ENCODE measurements at places on chromosomes 6 and 20.
A peak's percentile ranks its signal among the peaks of the same experiment; 100 is the strongest.

DNA sequence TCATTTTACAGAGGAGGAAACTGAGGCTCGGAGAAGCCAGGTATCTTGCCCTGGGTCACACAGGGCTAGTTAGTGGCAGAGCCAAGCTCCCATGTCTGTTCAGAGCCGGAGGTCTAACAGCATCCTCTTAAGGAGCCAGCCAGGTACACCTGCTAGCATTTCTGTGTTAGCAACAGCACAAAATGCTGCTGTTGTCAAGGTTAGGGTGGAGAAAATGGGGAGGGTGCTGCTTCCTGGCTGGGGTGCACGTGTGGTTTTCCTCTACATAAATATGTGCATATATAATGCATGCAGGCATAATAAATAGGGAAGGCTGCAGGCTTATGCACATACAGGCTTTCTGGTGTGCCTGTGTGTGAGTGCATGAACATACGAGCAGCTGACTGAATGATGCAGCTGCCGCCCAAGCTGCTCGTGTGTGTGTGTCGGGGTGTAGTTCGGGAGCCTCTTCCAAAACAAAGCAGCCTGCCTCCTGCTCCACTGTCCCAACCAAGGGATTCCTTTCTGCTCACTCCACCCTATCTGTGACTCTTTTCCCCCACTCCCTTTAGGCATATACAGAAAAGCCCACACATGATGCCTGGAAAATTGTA lies 86.6 kb downstream of the CD40 start:
- DNase-seq = no peak

- DNase-seq = no peak
These were observed 59.9 kb downstream of the LAMA4 start for GRCh38 chr6:112194511-112194910.

DNA sequence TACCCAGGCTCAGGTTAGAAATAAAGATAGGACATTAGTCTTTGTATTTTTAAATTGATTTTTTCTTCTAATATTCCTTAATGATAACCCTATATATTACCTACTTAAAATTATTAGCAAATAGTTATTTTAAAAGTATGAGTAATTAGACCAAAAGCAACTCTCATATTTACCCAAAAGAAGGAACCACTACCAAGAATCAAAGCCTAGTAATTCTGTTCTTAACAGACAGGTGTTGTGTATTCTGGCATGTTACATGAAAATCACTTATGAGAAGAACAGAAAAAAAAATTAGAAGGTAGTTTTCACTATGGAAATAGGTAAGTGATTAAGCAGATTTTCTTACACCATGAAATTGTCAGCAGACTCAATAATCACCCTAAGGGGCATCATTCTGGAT lies 105.1 kb downstream of the ATG5 start:
- DNase-seq = no peak

- no peak for DNase-seq
These were observed 83.9 kb downstream of the GRIK2 start for GRCh38 chr6:101477436-101477835.

DNA sequence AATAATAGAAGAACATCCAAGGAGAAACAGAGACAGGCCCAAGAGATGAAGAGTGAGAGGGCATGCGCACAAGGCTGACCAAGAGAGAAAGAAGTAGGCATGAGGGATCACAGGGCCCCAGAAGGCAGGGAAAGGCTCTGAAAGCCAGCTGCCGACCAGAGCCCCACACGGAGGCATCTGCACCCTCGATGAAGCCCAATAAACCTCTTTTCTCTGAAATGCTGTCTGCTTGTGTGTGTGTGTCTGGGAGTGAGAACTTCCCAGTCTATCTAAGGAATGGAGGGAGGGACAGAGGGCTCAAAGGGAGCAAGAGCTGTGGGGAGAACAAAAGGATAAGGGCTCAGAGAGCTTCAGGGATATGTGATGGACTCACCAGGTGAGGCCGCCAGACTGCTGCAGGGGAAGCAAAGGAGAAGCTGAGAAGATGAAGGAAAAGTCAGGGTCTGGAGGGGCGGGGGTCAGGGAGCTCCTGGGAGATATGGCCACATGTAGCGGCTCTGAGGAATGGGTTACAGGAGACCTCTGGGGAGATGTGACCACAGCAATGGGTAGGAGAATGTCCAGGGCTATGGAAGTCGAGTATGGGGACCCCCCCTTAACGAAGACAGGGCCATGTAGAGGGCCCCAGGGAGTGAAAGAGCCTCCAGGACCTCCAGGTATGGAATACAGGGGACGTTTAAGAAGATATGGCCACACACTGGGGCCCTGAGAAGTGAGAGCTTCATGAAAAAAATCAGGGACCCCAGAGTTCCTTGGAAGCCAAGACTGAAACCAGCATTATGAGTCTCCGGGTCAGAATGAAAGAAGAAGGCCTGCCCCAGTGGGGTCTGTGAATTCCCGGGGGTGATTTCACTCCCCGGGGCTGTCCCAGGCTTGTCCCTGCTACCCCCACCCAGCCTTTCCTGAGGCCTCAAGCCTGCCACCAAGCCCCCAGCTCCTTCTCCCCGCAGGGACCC lies 981 bp upstream of the TNF start:
- DNase-seq = peak; percentile 63

DNA sequence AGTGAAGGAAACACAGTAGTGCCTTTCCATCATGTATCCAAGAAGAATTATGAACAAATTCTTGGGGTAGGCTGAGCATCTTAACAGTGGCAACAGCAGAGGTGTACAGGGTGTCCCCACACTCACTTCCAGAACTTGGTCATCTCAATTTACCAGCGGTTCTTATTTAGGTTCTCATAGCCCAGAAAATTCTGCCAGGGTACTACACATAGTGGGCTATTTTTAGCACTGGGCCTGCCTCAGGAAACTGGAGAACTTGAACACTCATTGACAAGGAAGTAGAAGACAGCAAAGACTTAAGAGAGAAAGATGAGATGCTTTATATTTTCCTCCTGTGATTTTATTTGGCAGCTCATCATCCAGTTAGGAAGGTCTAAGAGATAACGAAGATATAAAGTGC lies 71.8 kb upstream of the PHIP start:
- no peak for DNase-seq

DNA sequence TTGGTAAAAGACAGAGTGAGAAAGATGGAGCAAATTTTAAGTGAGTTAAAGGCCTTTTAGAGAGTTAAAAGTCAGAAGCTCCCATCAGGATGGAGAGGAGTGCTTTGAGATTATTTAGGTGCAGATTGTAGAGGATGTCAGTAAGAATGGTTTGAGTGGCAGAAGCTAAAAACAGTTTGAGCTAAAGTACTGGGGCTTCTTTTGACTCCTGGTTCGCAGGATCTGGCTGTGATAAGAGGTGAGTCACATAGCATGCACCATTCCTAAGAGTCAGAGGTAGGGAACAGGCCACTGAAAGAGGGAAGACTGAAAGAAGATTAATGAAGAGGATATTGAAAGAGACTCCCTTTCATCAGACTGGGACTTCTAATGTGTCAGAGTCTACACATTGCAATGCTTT lies 1047.9 kb upstream of the MAP3K7 start:
- DNase-seq = no peak

DNA sequence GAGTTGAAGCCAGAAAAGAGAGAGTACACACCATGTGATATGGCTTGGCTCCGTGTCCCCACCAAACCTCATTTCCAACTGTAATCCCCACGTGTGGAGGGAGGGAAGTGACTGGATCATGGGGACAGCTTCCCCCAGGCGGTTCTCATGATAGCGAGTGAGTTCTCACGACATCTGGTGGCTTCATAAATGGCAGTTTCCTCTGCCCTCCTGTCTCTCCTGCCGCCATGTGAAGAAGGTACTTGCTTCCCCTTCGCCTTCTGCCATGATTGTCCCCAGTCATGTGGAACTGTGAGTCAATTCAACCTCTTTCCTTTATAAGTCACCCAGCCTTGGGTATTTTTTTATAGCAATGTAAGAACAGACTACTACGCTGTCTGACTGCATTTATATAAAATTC lies 40.3 kb downstream of the TAF4 start:
- DNase-seq = peak; percentile 38

DNA sequence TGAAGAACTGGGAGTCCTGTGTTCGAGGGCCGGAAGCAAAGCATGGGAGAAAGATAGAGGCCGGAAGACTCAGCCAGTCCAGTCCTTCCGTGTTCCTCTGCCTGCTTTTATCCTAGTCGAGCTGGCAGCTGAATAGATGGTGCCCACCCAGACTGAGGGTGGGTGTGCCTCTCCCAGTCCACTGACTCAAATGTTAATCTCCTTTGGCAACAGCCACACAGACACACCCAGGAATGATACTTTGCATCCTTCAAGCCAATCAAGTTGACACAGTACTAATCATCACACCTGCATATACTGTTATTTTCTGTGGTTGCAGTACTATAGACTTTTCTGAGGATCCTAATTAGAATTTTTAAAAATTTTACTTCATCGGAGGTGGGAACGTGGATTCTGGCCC lies 21.3 kb downstream of the PCMTD2 start:
- no peak for DNase-seq

- DNase-seq = no peak
These were observed 160.4 kb downstream of the RALGAPA2 start for GRCh38 chr20:20552076-20552475.

- no peak for DNase-seq
These were observed 99.2 kb downstream of the OR2B2 start for GRCh38 chr6:27812805-27813492.

GRCh38 chr6:121434037-121434770 lies 1.2 kb upstream of the GJA1 start:
- no peak for DNase-seq

DNA sequence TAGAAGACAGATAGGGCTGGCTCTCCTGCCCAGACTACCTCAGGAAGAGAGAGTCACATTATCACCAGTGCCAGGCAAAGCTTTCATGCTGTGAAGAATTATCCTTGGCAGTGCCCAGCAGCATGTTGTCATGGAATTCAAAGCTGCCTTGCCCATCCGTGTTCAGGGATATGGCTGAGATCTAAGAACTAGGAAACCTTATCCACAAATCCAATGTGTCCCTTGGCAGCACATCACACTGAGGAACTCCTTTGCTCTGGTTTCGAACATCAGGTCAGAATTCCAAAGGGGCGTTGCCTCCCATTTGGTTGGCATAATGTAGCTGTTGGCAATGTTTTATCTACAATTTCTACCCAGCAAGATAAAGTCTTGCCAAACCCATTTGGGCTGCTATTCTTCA lies 52.7 kb downstream of the ADGRF1 start:
- DNase-seq = no peak

- DNase-seq = no peak
These were observed 124.7 kb upstream of the SASH1 start for GRCh38 chr6:148217921-148218320.

GRCh38 chr20:63942250-63942951 lies 13.8 kb downstream of the UCKL1 start:
- DNase-seq = peak; percentile 54

- DNase-seq = no peak
These were observed 50.0 kb upstream of the DTNBP1 start for GRCh38 chr6:15712797-15713196.

- DNase-seq = peak; percentile 96
These were observed 72.6 kb upstream of the DUSP22 start for GRCh38 chr6:219641-220198.

GRCh38 chr20:19252451-19253120 lies 40.1 kb downstream of the SLC24A3 start:
- peak; percentile 98 for DNase-seq

DNA sequence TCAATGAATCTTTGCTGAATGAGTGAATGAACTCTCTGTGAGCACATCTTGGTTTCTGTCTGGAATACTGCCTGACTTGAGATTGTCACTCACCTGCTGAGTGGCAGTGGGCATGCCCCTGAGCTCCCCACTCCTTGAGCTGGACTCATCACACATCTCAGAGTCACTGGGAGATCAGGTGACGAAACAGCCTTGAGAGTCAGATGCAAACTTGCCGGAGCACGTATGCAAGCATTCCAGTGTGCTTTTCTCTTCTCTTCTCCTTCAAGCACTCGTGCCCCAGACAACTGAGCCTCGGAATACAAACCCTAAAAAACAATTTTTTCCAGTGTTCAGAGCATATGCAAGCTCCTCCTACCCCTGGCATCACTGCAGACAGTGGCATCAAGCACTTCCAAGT lies 9.4 kb upstream of the BMP7 start:
- DNase-seq = no peak

GRCh38 chr6:44050872-44051505 lies 76.3 kb downstream of the MRPL14 start:
- DNase-seq = no peak

DNA sequence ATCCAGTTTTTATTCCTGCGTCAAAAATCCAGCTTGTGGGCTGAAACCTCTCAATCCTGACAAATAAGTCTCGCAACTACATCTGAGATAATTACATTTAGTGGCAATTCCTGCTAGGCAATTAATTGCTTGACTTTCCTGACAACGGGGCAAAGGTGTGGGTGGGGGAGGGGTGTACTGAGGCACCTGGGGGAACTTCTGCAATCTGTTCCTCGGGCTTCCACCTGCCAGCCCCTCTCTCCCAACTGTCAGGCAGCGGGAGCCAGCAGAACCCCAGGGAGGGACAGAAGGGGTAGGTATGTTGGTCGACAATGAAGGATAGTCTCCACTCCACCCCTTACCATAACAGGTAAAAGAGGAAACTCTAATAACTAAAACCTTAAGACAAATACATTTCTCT lies 6.8 kb downstream of the C6orf52 start:
- no peak for DNase-seq

DNA sequence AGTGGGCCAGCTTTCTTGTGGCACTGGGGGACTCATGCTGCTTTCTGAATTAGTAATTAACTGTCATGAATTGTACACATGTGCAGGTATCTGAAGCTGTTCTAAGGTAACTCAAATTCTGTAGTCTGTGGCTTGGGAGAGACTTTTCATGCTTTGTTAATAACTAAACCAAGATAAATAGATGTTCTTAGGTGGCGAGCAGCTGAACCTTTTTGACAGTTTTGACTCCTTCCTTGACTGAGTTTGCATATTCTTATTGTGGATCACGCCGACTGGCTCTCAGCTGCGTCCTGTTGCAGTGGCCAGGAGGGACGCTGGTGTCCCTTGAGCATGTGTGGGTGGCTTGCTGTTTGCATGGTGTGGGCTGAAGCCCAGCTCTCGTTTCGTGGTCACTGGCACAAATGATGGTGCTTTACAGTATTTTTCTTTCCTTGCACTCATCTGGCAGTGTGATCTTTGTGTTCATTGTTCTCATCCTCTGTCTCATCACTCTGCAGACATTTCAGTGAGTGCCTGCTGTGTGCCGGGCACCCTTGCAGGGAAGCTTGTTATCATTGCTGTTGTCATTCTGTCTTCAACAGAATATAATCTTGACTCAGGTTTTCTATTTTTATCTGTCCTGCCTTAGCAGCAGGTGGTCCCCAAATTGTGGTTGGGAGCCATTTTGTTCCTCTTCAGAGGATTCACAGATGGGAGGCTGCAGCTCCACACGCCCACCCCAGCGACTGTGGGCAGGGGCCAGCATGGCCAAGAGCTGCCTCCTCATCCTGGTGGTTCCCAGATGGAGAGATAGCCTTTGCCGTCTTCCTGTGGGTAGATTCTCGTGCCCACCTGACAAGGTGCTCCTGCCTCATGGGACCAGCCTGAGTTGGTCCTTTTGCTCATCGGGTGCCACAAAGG lies 39.6 kb downstream of the DUSP22 start:
- no peak for DNase-seq

GRCh38 chr6:35214869-35215664 lies 1.3 kb downstream of the SCUBE3 start:
- DNase-seq = no peak
